ENCODE measurements at places on chromosomes 5 and 9.

GRCh38 chr9:94908583-94909249, 182.2 kb downstream of the AOPEP start:
- no peak for DNase-seq

- no peak for DNase-seq
These were observed 195.9 kb upstream of the PPP1R26 start for GRCh38 chr9:135283671-135284070.

DNA sequence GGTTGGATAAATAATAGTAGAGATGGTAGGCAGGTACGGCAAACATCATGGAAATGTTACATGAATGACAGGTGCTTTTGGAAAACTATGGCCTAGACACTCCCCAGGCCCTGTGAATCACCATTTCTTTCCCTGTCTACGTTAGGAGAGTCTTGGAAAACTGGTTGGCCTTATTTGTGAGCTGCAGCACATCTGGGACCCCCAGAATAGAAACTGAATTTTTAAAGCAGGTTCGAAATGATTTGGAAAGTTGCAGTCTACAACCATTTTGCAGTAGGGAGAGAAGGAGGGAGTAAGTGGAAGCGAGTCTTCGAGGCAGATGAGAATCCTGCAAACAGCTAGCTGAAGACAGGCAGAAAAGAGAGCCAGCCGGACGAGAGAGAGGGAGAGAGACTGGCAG, 13.0 kb downstream of the C1QTNF2 start:
- DNase-seq, result no peak

- DNase-seq, result no peak
These were observed 109.2 kb downstream of the GAPVD1 start for GRCh38 chr9:125370786-125371185.

DNA sequence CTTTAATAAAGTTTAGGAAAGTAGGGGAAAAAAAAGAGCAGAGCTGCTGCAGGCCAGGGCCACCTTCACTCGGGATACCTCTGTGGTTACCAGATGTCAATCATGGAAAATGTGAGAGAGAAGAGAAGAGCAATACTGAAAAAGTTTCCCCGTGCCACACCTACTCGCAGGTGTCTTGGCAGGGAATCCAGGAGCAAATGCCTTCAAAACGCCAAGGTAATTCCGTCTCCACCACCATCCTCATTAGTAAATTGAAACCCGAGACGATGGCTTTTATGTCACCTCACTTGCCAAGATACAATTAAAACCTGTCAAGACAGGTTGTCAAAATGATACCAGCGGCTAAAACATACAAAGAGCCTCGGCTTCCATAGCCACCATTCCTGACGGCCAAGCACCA, 49.7 kb downstream of the FAM81B start:
- DNase-seq, result no peak

- no peak for DNase-seq
These were observed 139.3 kb upstream of the NR4A3 start for GRCh38 chr9:99682378-99682777.

DNA sequence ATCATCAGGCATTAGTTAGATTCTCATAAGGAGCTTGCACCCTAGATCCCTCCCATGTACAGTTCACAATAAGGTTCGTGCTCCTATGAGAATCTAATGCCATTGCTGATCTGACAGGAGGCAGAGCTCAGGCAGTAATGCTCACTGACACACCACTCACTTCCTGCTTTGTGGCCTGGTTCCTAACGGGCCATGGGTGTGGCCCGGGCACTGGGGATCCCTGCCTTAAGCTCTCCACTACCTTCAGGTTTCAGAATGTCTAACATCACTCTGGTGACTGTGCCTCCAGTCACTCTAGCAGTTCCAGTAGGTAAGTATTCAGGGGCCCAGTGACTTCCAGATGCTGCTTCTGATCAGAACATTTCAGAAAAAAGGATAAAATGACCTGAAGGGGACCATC, 152.4 kb downstream of the LRRC70 start:
- no peak for DNase-seq

- DNase-seq, result no peak
These were observed 270.7 kb upstream of the TRPC7 start for GRCh38 chr5:136636001-136636400.

GRCh38 chr9:136326761-136327303, 507 bp upstream of the GPSM1 start:
- no peak for DNase-seq

DNA sequence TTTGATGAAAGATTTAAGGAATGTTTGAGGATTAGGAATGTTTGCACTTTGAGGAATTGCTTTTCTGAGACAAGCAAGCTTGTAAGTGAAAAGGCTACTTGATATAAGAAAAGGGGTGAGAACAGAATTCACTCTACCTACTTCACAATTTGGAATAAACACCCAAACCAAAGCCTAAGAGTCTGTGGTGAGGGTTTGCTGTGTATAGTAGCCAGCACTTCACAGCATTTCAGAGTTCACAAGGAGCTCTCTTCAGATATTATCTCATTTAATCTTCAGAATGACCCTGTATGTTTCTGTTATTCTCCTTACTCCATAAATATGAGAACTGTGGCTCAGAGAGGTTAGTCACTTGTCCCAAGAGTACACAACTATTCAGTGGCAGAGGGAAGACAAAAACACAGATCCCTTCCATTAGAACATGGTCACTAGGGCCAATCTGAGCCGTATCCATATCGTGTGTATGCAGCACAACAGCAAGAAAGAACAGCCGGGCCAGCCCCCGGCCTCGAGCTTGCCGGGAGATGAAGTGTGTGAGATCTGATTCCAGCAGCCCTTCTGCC, 92.4 kb downstream of the FRMD3 start:
- DNase-seq, result no peak

- peak; percentile 32 for DNase-seq
These were observed 69.1 kb downstream of the ARRDC3 start for GRCh38 chr5:91313757-91314673.

- DNase-seq, result no peak
These were observed 325.2 kb downstream of the CETN3 start for GRCh38 chr5:90084342-90084741.

GRCh38 chr9:97517331-97518089, 16.0 kb downstream of the TMOD1 start:
- no peak for DNase-seq

GRCh38 chr5:135913713-135914626, 18.3 kb upstream of the IL9 start:
- DNase-seq, result no peak

DNA sequence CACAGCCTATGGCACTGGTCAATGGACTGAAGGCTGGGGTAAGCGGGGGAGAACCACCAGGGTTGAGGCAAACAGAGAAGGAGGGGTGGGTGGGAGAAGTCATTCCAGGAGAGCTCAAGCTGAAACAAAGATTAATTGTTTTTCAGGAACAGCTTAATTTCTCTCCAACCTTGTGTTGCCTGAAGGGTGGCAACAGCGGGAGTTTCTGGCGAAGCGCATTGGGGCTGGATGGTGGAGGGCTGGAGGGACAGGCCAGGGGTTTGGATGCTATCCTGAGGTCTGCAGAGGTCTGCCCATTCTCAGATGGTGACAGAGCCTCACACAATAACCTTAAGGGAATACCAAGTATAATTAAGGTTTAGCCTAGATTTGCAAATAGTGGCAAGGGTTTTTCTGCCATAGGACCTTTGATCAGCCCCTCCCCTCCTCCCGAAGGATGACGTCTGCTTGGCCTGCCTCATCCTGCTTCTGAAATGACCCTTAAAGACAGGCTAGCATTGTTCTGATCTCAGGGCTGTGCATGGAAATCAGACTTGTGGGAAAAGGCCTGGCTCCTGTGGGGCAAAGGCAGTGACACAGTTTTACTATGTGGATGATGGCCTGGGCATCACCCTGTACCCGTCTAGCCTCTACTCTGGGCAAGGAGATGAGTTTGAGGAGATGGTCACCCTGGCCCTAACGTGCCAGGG, 32.7 kb downstream of the PSD2 start:
- DNase-seq, result no peak

- no peak for DNase-seq
These were observed 246.3 kb upstream of the KLF4 start for GRCh38 chr9:107735821-107736220.

DNA sequence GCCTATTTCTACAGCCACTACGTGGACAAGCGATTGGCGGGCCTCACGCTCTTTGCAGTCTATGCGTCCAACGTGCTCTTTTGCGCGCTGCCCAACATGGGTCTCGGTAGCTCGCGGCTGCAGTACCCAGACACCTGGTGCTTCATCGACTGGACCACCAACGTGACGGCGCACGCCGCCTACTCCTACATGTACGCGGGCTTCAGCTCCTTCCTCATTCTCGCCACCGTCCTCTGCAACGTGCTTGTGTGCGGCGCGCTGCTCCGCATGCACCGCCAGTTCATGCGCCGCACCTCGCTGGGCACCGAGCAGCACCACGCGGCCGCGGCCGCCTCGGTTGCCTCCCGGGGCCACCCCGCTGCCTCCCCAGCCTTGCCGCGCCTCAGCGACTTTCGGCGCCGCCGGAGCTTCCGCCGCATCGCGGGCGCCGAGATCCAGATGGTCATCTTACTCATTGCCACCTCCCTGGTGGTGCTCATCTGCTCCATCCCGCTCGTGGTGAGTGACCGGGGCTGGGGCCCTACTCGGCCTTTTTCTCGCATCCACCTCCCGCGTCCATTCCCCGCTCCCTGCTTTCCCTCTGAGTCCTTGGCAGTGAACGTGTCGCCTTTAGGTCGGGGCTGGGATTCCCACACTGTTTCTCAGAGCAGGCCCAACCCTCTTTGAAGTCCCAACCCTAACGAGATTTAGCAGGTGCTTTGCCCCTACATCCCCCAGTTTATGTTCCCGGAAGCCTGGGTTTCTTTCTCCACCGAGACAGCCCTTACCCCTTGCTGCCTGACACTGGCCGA, 1.8 kb downstream of the PTGER4 start:
- DNase-seq, result peak; percentile 19

GRCh38 chr9:1938135-1938534, 77.0 kb upstream of the SMARCA2 start:
- no peak for DNase-seq

DNA sequence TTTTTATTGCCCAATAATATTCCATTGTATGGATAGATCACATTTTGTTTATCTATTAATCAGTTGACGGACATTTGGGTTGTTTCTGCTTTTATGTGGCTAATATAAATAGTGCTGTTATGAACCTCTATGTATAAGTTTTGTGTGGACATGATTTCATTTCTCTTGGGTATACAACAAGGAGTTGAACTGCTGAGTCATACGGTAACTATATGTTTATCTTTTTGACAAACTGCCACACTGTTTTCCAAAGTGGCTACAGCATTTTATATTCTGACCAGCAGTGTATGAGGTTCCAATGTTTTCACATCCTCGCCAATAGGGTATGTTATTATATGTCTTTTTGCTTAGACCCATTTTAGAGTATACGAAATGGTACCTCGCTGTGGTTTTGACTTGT, 264.3 kb downstream of the RFX3 start:
- no peak for DNase-seq

GRCh38 chr9:109378316-109378715, 57.5 kb upstream of the EPB41L4B start:
- DNase-seq, result no peak

GRCh38 chr5:7321724-7322123, 74.2 kb upstream of the ADCY2 start:
- DNase-seq, result no peak

DNA sequence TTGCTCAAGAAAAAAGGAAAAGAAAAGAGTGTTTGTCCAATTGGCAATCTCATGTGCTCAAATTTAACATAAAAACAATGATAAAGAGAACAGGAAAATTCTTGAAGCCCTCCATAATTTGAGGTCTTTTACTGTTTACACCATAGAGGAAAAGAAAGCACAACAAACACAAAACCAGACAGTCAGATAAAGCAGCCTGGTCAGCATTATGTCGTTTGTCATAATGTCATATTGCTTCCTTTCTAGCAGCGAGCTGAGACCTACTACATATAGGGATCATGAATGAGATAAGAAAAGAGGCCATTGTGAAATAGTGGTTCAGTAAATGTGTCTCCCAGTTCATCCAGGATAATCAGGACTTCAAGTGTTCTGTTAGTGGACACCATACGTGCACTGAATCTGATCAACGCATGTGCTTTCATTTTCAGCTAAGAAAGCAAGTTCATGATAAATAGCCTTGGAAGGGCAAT, 64.7 kb upstream of the SELENOP start:
- DNase-seq, result no peak

DNA sequence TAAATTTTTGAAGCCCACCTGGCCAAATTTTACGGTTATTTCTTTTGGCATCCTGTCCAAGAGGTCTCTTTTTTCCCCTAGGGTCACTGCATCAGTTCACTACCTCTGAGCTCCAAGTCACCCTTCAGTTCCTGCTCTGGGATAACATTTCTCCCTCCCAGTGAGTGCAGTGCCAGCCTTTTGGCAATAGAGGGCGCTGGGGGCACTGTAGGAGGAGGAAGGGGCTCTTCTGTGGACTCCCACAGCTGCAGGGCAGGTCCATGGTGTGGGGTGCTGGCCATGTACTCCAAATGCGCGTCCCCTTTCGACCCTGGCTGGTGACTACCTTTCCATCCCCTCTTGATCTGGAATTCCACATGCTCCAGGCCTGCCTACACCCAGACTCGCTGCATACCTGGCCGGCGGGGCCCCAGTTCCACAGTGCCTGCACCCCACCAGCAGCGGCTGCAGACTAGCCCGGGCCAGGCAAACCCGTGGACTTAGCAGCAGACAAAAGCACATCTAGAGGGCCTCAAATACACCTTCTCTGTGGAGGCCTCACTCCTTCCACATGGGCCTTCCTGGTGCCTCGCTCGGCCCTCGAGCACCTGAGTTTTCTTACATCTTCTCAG, 20.3 kb upstream of the NINJ1 start:
- peak; percentile 58 for DNase-seq

GRCh38 chr9:133950192-133950591, 41.9 kb downstream of the VAV2 start:
- no peak for DNase-seq

DNA sequence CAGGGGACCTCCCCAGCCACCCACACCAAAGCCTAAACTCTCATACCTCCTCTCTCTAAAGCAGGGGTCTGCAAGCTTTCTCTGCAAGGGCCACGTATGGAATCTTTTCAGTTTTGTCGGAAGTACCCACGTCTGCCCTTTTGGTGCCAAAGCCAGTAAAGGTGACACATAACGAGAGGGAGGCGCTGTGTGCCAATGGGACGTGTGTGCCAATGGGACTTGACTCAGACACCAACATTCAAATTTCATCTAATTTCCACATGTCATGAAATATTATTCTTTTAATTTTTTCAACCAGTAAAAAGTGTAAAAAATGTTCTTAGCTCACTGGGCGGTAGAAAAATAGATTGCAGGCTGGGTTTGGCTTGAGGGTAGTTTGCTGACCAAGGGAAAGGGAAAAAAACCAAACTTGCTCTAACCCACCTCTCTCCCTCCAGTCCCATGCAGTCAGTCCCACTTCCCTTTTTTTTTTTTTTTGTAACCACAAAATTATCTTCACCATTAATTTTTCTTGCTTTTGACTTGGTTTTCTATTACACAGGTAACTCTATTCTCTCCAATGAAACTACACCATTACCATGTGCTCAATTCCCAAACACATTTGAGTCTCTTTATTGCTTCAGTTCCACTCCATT, 25.5 kb downstream of the OR2V1 start:
- no peak for DNase-seq
